ENCODE measurements at places on chromosomes 2 and 18. TPM values are rescaled to one million over a fixed set of nuclear protein-coding genes. Genes with fewer than 3 reads are reported as not detected.

Gene FKBP1B
- 5.3 TPM for total RNA-seq

Gene GLI2
- 2.5 TPM for total RNA-seq

Gene CPSF3
- total RNA-seq = 51.9 TPM

Gene SAG
- total RNA-seq = 6.0 TPM

Gene FASTKD2
- 35.8 TPM for total RNA-seq

Gene TMEM163
- total RNA-seq = 0.58 TPM

Gene UPP2
- total RNA-seq = 0.67 TPM

Gene ZRANB3
- 8.9 TPM for total RNA-seq

Gene INPP4A
- total RNA-seq = 45.0 TPM

DNA sequence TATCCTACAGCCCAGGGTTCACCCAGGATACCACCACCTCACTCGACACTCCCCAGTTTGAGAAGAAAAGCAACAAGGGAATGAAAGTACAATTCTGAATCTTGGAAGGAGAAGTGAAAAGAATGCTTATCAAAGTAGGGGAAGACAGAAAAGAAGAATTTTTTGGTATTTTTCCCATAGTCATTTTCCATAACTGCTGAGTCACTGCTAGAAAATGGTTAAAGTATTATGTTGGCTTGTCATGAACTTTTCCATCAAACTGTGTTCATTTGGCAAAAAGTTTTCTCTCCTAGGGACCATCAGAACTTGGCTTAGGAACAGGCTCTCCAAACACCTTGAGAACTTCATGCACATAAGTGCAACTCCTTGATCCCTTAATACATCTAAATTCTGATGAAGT lies 192.0 kb downstream of the BCL11A start:
- ATAC-seq = no peak

DNA sequence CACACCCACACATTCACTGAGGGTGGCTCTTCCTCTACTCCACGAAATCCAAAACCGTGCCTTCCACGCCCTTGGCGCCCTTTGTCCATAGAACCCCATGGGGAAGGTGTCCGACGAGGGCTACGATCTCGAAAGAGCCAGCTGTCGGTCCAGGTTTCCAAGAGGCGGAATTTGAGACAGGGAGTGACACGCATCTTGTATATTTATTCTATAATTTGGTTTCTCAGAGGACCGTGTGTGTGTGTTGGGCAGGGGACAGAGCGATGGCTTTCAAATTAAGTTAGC lies 726 bp downstream of the C2orf69 start:
- ATAC-seq = no peak

- ATAC-seq = peak; percentile 70
Observed at GRCh38 chr18:63131106-63131958, 188.2 kb downstream of the BCL2 start.

DNA sequence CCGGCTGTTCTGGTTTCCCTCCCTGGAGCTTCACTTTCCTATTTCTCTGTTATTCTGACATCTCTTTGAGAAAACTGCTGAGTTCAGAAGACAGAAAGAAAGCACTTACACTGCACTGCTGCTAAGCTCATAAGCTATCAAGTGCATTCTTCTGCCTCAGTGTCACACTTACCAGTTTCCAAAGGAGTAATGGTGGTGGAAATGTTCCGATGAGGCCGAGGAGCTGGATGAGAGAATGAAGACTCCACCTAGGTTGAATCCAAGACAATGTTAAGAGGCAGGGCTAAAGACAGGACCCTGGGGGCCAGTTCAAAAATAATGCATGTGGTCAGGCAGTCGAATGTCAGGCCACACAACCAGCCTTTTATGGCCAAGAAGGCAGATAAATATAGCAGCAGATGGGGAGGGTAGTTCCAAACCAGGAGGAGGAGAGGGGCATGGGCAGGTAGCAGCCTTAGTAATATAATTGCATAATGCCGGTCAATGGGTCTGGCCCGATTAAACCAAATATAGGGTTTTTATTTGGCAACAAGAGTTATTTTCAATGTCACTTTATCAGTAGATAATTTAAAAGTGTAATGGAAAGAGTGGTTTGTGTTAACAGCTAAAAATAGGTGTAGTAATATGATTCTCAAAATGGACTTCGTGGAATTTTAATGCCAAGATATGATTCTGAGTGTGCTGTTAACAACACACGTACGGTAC lies at the start of gene MYOM1:
Gene MYOM1 (minus strand): TSS at position 338 of the 705 bp plus-strand sequence. CDS start 4,745 bp downstream, outside the sequence.
- no peak for ATAC-seq

GRCh38 chr2:36740061-36740460 lies 43.6 kb downstream of the VIT start:
- no peak for ATAC-seq

- no peak for ATAC-seq
Observed at GRCh38 chr18:50656841-50657470, 97.1 kb downstream of the MAPK4 start.

DNA sequence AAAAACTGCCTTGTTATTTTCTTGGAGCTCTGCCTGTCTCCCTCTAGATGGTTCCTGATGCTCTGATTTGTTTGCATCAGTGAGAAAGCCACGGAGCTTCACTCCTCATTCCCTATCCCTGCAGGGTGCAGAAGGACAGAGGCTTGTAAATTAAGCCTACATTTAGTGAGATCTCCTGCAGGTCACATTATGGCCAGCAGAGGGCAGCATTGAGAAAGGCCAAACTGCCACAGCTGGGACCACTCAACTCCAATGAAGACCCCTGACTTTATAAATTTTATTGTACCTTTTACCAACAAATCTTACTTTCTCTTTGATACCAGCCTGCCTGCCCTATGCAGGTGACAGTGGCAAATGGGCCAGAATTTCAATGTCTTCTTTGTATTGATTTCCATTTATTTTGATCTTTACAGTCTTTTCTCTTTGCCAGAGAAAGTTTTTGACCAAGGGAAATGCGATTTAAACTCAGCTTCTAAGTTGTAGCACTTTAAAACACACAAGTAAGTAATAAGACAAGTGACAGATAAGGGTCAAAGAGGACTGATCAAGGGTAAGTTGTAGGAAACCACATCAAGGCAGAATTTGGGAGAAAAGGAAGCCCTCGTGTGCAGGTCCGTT lies 1029.1 kb upstream of the KLHL29 start:
- no peak for ATAC-seq

Data from motor neuron (in vitro differentiated cells).